ENCODE measurements at places on chromosomes 4 and X. TPM values are rescaled to one million over a fixed set of nuclear protein-coding genes. Genes with fewer than 3 reads are reported as not detected.

- H3K27ac ChIP-seq: no peak overlapping the region
- H3K4me3 ChIP-seq: no peak overlapping the region
- no peaks in the 10 kb centered on the region for H3K27me3 ChIP-seq
- peaks cover 29% of the 10 kb centered on the region for H3K4me1 ChIP-seq
Observed at GRCh38 chrX:68989456-68989855, 160.6 kb downstream of the EFNB1 start.

DNA sequence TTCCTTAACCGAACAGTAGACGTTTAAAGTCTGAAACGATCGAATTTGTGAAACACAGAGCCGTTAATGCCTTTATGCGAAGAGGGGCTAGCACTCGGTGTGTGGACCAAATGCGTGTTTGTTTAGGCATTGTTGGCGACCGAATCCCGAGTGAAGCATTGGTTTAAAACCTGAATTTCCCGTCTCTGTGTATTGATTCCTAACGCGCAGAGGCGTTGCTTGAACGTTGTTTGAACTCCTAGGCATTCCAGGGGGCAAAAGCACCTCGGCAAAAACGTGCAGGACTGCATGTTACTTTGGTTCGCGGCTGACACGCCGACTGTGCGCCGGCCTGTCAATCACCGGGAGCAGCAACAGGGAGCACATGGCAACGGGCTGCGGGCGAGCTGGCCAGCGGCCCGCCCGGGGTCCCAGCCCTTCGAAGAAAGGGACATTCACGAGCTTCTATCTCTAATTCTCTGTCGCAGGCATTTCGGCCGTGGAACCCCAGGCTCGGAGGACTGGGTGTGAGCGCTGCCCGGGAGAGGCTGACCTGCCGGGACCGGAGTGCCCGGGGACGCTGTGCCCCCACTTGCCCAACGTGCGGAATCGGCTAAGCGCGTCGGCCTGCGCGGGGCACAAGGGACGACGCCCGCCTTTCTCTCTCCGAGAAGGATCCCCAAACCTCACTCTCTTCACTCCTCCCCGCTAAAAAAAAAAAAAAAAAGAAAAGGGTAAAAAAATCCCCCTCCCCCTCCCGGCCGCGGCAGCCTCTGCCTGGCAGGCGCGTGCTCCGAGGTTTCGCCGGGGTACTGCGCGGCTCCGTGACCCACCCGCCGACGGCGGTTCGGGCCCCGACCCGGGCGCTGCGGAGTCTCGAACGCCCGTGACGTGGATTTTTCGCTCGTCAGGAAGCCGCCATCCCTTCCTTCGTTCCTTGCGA, 810 bp downstream of the SPRY1 start:
- H3K27me3 ChIP-seq: no peaks in the 10 kb centered on the region
- H3K4me1 ChIP-seq: peaks cover 30% of the 10 kb centered on the region
- H3K4me3 ChIP-seq: peak overlapping the region; percentile 90
- DNase-seq: no peak

DNA sequence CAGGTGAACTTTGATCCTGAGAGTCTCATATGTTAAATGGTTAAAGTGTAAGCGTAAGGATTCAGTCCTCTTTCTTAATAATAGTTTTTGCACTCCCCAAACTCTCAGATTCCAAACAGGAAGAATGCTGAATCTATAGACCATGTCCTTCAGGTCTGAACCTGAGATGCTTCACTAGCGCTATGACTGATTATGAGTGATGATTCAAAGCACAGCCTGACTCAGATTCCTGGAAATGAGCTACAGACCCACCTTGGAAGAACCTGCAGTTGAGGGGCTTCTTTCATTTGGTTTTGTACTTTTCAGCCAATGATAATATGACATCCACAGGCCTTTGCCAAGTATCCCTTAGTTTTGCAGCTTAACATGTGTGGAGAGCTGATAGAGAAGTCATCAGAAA, 1.4 kb downstream of the EDNRA start:
- H3K36me3 ChIP-seq: peaks cover 22% of the 10 kb centered on the region
- H3K27me3 ChIP-seq: no peaks in the 10 kb centered on the region
- DNase-seq: no peak
- peak overlapping the region; percentile 94 for H3K4me3 ChIP-seq
- peaks cover 63% of the 10 kb centered on the region for H3K4me1 ChIP-seq

GRCh38 chrX:154351183-154352011, 23.0 kb downstream of the FLNA start:
- DNase-seq: no peak
- H3K27ac ChIP-seq: peak overlapping the region; percentile 41
- H3K4me3 ChIP-seq: no peak overlapping the region
- peaks cover 13% of the 10 kb centered on the region for H3K36me3 ChIP-seq
- peaks cover 2% of the 10 kb centered on the region for H3K4me1 ChIP-seq

- no peak overlapping the region for H3K27ac ChIP-seq
- no peak for DNase-seq
- H3K27me3 ChIP-seq: no peaks in the 10 kb centered on the region
- peaks cover 68% of the 10 kb centered on the region for H3K4me1 ChIP-seq
Observed at GRCh38 chr4:182242787-182243186, 415 bp upstream of the TENM3 start.

DNA sequence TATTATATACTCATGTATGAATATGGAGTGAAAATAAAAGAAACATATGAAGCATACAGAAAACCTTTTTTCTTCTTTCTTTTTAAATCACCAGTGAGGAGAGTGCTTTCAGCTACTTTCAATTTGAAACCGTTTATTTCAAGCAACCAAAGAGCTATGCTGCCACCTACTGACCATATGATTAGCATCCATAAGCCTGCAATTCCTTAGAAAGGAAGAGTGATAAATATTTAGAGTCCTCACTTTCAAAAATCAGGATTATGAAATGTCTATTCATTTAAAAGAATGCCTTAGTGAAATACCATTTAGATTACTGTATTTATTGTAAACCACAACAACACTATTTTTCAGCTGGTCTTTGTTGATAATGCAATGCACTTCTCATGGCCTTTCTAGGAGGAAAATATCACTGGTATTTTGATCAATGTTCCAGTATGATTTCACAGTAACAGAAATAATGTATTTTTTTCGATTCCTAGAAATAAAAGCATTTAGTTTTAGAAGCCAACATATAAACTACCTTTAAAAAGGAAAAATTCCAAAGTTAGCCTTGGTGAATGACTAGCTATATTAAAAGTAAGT, 667.6 kb downstream of the PCDH18 start:
- H3K27me3 ChIP-seq: no peaks in the 10 kb centered on the region
- H3K27ac ChIP-seq: no peak overlapping the region
- no peaks in the 10 kb centered on the region for H3K36me3 ChIP-seq
- no peak overlapping the region for H3K4me3 ChIP-seq

- H3K4me3 ChIP-seq: no peak overlapping the region
- H3K27ac ChIP-seq: peak overlapping the region; percentile 73
- no peaks in the 10 kb centered on the region for H3K36me3 ChIP-seq
- H3K4me1 ChIP-seq: peaks cover 37% of the 10 kb centered on the region
- DNase-seq: no peak
Observed at GRCh38 chr4:77579406-77580076, 26.1 kb upstream of the CXCL13 start.

DNA sequence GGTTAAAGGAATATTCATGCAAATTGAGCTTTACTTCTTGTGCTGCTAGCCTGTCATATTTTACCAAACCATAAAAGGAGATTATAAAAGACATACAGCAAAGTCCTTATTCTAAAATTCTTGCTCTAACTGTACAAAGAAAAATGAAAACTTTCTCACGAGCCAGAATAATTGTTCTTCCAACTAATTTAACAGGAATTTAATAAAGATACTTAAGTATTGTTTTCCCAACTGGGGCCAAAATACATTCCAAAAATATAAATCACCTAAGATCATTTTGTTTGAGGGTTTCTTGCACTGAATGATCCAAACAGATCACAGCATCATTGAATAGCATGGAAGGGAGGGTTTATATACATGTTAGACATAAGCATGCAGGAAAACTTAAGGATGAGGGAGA, 127.1 kb upstream of the PCDH18 start:
- DNase-seq: no peak
- H3K27ac ChIP-seq: peak overlapping the region; percentile 81
- H3K4me3 ChIP-seq: no peak overlapping the region
- peaks cover 68% of the 10 kb centered on the region for H3K4me1 ChIP-seq
- H3K36me3 ChIP-seq: no peaks in the 10 kb centered on the region
- no peaks in the 10 kb centered on the region for H3K27me3 ChIP-seq

Gene TDO2
- total RNA-seq: not detected

Gene KCND1
- total RNA-seq: 1.6 TPM

Gene CNGA1
- total RNA-seq: not detected

All from chondrocyte (in vitro differentiated cells).